Occipital lobe (tissue), 3 donors: ENCODE measurements at places on chromosomes 5 and 9.

- no peak for DNase-seq
These were observed 21.8 kb downstream of the KIAA1958 start for GRCh38 chr9:112508377-112508776.

DNA sequence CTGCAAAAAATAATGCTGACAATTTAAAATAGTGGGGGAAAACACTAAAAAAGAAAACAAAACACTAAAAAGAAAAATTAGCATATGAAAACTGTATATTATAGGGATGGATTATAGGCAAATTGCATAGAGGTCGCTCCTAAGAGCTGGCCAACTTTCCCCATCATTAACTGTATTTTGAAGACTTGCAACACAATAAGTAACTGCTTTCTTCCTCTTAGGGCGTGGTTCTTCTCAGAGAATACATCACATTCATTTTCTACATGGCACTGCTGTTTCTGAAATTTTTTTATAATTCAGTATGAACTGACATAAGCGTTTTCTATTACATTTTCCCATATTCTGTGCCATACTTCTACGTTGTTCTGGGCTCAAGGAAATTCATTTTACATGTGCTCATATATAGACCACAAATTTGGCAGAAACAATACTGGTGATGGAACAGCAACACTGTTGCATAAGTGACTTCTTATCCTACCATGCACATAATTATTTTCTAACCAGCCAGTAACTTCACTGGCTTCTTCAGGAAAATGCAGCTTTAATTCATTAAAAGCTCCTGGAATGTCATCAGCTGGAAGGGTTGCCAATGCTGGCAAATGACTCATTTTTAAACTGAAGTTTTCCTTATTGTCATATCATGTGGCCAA, 171.2 kb upstream of the DMAC1 start:
- no peak for DNase-seq

GRCh38 chr5:130868186-130868840, 296.7 kb downstream of the HINT1 start:
- no peak for DNase-seq

DNA sequence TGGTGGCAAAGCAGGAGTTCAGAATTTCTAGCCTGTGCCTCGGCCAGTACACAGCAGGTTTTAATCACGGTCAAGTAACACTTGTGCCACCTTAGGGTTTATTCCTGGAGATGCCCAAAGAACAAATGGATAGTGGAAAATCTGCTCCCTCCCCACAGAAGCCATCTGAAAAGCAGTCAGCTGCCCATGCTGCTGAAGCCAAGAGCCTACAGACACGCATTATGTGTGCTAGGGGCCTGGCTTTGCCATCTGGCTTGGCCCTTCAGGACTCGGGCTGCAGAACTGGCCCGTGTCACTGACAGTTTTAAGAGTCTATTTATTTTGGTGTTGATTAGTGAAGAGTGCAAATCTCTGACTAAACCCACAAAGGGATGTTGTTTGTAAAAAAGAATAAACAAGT, 11.1 kb downstream of the ARSB start:
- DNase-seq, result no peak

GRCh38 chr9:15246708-15247107, 60.3 kb downstream of the TTC39B start:
- DNase-seq, result no peak

DNA sequence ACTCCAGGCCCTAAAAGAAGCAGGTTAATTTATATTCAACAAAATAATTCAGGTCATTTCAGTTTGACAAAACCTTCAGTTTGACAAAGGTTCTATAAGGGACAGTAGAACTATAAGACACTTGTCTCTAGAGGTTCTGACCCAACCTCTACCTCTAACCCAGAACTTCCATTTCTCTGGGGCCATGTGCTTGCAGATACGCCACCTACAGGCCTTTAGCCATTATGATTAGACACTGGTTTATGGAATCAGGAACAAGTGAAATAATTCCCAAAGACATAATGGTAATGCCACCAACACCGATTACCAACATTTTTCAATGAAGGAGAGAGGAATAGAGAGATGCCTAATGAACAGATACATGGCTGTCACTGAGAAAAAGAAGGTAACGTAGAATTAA, 733.9 kb downstream of the PRELID2 start:
- DNase-seq, result no peak

DNA sequence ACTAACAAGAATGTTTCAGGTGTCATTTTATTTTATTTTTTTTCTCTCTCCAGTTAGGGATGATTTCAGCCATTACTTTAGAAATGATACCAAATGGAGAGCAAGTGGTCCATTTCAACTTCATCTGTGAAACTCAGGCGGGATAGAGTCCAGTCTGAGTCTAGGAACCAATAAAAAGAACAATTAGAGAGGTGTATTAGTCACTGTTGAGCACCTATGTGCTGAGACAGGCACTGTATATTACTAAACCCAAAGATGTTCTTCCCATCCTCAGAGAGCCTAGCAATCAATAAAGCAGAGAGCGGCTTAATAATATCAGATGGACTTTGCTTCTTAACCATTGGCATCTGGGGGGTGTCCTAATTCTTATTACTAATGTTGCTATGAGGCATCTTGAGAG, 410.3 kb upstream of the SLC24A2 start:
- no peak for DNase-seq

DNA sequence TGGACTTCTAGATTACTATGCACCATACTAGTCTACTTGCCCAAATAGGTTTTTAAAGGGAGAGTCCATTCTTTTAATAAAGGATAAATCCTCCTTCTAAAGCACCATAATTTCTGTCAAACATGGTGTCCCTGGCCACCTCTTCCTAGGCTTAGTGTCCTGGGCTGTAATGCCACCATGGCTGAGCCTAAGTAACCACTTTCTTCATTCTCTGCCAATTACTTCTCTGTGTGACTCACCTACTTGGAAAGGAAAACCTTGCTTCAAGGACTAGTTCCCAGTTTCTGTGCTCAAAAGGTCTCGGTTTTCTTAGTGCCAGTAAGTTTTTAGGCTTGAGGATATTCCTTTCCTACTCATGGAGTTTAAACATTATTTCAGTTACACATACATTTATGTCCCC, 273.4 kb downstream of the DENND1A start:
- DNase-seq, result no peak

DNA sequence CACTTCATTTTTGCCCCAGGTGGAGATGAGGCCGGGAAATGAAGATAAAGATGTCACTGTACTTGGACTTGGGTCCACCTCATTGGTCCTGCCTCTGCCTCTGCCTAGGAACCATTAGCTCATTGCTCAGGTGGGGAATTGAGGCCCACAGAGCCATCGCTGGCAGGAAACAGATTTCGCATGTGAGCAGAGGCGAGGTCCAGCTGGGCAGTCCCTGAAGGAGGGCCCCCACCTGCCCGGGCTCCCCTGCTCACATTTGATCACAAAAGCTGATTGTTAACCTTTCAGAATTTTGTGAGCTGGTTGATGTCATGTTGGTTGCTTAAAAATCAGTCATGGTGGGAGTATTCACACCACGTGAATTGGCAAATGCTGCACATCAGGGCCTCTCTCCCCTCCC, 273.8 kb upstream of the MVB12B start:
- DNase-seq, result no peak

- no peak for DNase-seq
These were observed 165.4 kb downstream of the AUH start for GRCh38 chr9:91196103-91196950.

GRCh38 chr5:159734366-159734765, 181.9 kb upstream of the ADRA1B start:
- DNase-seq, result no peak

GRCh38 chr5:54610197-54610944, 92.8 kb downstream of the SNX18 start:
- DNase-seq, result no peak

- no peak for DNase-seq
These were observed 484.6 kb upstream of the PIK3R1 start for GRCh38 chr5:67730917-67731474.

GRCh38 chr5:32584646-32585045, 711 bp upstream of the SUB1 start:
- DNase-seq, result no peak

DNA sequence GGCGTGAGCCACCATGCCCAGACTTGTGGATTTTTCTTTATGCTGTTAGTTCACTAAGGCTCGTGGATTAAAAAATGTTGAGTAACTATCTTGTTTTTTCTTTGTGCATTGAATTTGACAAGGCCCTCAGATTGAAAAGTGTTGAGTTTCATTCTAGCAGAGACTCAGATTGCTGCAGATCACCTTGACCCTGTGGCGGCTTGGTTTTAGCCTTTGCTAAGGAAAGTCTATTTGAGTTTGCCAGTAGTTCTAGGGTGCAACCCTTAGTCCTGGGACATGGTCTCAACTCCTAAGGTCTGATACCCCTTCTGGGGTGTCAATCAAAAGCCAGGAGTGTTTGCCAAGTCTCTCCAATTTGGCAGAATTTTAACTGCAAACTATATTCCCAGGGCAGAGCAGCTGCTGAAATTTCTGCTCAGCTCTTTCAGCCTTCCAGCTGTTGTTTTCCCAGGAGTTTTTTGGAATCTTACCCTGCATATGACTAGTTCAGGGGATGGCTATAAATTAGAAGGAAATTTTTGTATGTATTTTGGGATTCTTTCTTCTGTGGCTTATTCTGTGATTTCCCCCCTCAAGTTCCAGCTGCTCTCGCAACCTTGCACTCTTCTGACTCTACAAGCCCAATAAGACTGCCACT, 84.3 kb upstream of the HAND1 start:
- DNase-seq, result no peak

DNA sequence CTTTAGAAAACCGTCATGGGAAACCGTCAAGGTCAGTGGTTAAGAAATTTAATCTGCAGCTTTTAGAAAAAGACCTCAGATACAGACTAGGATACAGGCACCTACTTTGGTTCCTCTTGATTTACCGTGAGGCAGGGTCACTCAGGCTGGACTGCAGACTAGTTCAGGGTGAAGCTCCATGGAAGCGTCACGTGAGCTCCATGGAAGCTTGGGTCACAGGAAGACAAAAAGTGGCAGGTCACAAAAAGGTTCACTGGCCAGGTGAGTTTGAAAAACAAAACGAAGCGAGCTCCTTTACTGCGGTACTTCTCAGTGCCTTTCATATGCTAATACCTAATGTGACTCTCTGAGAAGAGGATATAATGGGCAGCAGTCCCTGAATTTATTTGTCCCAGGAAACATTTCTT, 43.0 kb downstream of the PRRC2B start:
- no peak for DNase-seq

DNA sequence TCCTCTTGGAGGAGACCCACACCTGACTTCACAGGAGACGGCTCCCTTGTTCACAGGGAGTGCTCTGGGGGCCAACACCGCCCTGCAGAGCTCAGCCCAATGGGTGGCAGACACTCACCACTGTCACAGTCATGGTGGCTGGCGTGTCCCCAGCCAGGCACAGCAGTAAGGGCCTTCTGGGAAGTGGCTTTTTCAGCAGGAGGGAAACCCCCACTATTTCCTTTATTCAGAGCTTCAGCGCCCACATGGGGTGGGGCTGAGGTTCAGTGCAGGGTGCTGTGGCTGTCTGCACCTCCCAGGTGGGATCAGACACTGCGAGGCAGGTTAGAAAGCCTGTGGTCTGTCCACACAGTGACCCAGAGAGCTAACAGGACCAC, 3.6 kb upstream of the SNAPC4 start:
- DNase-seq, result no peak

GRCh38 chr9:130692321-130692720, 1.3 kb upstream of the EXOSC2 start:
- no peak for DNase-seq

DNA sequence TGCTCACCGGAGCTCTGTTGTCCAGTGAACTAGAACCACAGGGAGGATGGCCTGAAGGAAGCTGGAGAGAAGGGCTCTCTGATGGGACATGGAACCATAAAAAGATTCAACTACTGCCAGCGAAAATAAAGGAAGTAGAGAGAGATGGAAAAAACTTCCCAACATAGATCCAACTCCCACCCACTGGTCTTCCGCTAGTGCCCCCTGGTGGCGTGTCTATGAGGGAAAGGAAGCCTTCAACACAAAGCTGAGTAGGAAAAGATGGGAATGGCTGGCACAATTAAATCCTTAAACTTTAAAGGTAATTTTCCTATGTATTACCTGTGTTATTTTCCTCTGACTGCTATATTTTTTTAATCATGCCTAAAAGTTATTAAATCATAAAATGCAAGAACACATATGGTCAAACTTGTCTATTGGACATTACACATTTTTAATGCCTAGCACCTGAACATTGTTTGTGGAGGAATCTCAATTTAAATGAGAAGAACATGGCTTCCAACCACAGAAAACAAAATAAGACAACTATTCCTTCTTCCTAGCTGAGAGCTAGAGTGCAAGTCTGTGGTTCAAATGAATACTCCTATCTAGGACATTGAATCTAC, 51.5 kb downstream of the CEP120 start:
- DNase-seq, result no peak

- no peak for DNase-seq
These were observed 91.0 kb downstream of the FEM1C start for GRCh38 chr5:115453391-115454095.

- DNase-seq, result no peak
These were observed 95.7 kb downstream of the TTC39B start for GRCh38 chr9:15211160-15211814.
